Upper lobe of right lung (tissue), 1 donor: ENCODE measurements at places on chromosomes 4 and X. TPM values are rescaled to one million over a fixed set of nuclear protein-coding genes. Genes with fewer than 3 reads are reported as not detected.

Gene PHKA1
- 4.2 TPM for total RNA-seq

Gene MAGEA1
- not detected for total RNA-seq

Gene CXCL6
- total RNA-seq, result not detected

Gene USO1
- 64.2 TPM for total RNA-seq

Gene CLIC2
- total RNA-seq, result 64.0 TPM
